ENCODE measurements at places on chromosomes 7 and 10.

DNA sequence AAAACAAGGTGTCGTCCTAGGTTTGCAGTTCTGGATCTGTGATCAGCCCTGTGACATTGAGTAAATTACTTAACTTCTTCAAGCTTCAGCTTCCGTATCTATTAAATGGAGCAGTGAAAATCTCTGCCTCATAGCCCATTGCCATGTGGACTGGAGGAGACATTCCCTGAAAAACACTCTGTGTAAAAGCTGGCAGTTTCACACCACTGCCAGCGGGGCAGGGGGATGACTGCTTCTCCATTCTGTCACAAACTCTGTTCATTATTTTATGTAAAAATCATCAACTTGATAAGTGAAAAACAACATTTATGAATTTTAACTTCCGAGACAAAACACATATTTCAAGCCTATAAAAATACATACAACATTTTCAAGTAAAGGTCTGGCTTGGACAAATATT lies 234.7 kb downstream of the BMPER start:
- no peak for DNase-seq

- DNase-seq = no peak
Observed at GRCh38 chr10:133251388-133252222, 13.9 kb downstream of the VENTX start.

GRCh38 chr10:127358337-127358736 lies 161.9 kb upstream of the INSYN2A start:
- no peak for DNase-seq

DNA sequence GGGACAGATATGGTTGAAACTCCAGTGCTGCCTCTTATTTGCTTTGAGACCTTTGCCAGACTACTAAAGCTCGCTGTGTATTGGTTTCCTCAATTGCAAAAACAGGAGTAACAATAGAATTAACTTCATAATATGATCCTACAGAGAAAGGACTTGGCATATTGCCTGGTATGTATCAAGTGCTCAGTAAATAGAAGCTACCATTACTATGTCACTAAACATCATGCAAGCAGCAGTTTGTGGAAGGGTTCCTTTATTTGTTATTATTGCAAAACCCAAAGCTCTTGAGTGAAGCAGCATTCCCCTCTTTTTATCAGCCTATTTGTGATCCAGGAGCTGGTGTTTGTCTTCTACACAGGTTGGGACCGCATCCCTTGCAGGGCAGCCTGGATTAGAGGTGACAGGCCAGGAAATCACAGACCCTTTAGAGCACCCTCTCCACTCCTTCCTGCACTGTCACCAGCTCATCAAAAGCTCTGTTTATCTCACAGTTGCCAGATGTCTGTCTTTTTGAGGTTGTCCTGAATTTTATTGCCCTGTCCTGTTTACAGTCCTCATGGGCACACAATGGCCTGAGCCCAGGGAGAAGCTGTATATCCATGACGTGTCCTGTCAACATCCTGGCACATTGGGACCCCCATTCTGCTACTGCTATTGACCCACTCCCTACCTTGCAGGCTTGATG lies 121.5 kb downstream of the SNX10 start:
- DNase-seq = no peak

GRCh38 chr7:23969443-23969842 lies 259.4 kb downstream of the STK31 start:
- no peak for DNase-seq

- DNase-seq = no peak
Observed at GRCh38 chr10:11018855-11019631, 1.4 kb downstream of the CELF2 start.

DNA sequence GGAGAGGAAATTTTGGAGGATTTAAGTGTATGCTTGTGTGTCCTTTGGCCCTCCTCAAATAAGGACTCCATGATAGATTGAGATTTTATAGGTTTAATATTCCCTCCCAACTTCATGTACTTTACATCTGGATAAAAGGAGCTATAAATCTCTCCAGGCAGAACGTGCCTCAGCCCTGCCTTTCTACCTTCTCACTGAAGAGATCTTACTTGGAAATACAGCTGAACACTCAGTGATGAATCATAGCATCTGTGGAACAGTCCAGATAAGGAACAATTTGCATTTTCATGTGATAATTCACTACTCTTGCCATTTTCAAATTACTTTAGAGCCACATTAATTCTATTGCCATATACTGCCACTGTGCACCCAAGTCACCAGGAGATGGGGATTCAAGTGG lies 364.6 kb upstream of the PODXL start:
- DNase-seq = no peak

GRCh38 chr7:118350260-118350659 lies 125.8 kb downstream of the ANKRD7 start:
- no peak for DNase-seq

GRCh38 chr7:132793474-132793873 lies 217.2 kb upstream of the PLXNA4 start:
- no peak for DNase-seq

DNA sequence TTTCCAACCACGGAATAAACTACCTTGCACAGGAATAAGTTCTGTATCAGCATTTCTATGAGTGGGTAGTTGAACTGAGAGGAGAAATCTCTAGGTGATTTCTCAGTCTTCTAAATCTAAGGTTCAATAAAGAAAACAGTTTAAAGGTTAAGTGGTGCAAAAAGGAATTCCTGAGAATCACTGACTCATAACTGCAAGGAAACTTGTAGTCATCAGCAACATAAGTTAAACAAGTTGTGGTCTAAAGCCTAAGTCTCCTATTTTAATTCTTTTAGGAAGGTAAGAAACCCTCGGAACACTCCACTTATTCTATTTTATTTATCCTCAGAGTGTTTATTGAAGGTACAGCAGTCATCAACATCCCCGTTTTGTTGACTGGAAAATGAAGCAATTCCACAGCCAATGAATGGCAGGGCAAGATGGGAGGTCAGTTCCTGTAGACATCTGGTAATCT lies 92.4 kb upstream of the PIK3CG start:
- DNase-seq = no peak

DNA sequence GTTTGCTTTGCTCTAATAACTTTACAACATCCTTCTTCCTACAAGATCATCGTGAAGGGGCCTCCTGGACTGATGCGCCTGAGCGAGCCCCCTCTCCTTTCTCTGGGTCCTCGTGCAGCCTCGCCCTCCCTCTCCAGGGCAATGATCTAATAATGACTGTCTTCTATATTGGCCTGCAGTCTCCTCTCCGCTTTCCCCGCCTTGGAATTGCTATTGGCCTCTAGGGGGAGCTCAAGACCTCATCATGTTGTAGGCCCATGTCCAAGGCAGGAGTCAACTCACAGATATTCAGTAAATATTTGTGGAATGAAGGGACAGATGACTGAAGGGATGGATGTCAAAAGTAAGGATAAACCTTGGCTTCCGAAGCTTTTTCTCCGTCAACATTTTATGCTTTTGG lies 1180.3 kb downstream of the TYW1 start:
- no peak for DNase-seq

All from CD4-positive, alpha-beta T cell treated with Interleukin-15 for 4 hours (primary cell).